GM03348 (cell line): ENCODE measurements at places on chromosomes 3 and 15.

DNA sequence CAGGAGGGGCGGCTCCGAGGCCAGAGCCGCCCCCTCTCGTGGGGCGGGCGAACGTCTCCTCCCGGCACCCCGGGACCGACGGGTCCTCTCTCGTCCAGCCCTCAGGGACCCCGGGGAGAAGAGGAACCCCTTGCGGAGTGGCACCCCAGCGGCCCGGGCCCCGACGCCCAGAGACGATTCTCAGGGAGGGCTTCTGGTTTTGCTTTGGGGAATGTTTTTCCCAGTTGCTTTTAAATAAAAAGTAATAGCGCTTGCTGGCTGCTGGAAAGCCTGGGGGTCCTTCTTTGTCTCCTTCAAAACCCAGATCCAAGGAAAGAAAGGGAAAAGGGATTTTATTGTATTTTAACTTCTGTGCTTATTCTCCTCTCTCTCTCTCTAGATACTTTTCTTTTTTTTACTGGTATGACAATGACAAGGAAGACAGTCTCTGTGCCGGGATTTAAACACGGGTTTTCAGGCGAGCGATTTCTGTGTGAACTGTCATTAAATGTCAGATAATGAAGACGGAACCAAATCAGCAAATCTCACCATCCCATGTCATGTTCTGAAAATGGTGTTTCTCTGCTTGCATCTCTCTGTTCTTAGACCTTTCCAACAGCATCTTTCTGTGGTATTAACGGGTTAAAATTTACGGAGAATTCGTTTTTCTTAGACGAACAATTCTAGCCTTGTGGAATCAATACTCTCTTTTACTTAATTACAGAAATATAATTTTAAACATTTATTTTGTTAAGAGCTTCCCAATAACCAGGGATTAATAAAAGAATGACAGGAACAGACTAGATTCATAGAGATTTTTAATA, 530 bp upstream of the PCOLCE2 start:
- no peak for DNase-seq

- DNase-seq, result no peak
Measured at GRCh38 chr15:93341164-93341563, 252.2 kb upstream of the RGMA start.

GRCh38 chr15:85592148-85592547, 202.6 kb downstream of the KLHL25 start:
- peak; percentile 61 for DNase-seq

DNA sequence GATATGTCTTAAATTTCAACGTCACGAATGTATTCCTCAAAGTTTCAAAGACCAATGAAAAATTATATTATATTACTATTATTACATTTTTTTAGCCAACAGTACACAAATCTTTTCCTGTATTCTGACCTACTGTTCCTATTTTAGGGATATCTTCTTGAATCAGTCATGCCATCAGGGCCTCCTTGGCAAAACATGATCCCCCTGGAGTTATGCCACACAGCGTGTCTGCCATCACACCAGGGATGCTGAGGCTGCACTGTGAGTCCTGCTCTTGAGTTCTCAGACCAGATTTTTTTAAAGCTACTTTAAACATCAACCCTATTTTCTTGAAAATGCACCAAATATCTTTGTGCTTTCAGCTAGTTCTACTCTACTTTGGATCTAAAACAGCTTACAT, 425.9 kb upstream of the ZNF385D start:
- DNase-seq, result no peak
